ENCODE measurements at places on chromosomes 5 and 9.

GRCh38 chr9:129857207-129857606 is 21.9 kb downstream of the USP20 start:
- DNase-seq: no peak

GRCh38 chr9:122518841-122519240 is at the start of gene OR1J4:
Gene OR1J4, plus strand, starts transcription at chr9:122519141. Its CDS starts 0 bp downstream, at chr9:122519141.
- DNase-seq: no peak

GRCh38 chr9:116156621-116157314 is 3.2 kb downstream of the PAPPA start:
- no peak for DNase-seq

GRCh38 chr5:81895307-81895706 is 76.5 kb upstream of the ATG10 start:
- DNase-seq: no peak

DNA sequence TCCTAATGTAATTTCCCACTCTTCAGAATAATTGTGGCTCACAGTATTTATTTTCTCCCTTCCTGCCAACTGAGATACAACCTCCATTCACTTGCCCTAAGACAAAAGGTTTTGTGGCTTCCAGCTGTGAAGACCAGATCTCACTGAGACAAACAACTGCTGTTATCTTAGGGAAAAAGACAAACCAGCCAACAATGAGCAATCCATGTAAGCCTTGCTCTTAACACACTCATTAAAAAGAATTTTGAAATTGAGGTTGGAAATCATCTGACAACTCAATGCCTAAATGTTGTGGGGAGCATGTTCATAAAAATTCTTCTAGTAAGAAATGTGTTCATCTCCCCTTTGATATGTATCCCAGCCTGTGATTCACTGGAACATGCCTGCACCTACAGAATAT is 132.9 kb downstream of the ADAMTSL1 start:
- DNase-seq: no peak

DNA sequence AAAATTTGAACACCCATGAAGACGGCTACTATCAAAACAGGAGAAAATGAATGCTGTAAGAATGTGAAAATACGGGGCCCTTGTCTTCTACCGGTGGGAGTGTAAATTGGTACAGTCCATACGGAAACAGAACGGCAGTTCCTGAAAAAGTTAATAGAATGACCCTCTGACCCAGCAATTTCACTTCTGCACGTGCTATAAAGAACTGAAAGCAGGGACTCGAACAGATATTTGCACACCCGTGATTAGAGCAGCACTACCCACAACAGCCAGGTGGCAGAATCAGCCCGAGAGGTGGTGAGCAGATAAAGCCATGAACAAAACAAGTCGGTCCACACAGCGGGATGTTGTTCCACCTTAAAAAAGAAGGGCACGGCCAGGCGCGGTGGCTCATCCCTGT is 22.6 kb upstream of the SLC12A7 start:
- no peak for DNase-seq

DNA sequence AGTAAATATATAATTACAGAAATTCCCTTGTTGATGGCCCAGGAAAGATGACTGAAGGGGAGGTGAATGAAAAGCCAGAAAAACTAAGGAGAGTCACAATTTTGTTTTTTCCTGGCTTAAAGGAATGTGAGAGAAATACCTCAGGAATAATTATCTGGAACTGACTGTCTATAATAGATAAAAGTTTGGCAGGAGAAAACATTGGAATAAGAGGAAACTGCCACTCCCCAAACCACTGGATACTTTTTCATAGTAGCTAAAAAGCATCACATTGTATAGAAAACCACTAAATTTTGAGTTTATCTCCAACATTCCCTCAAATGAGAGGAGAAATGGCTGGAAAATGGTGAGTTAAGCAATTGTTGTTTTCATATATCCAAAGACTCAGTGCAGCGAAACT is 326.0 kb downstream of the NPR3 start:
- DNase-seq: no peak

- no peak for DNase-seq
Measured at GRCh38 chr5:83299353-83299752, 172.2 kb upstream of the VCAN start.

GRCh38 chr5:32814141-32814540 is 103.0 kb downstream of the NPR3 start:
- DNase-seq: no peak

- no peak for DNase-seq
Measured at GRCh38 chr9:89489548-89490530, 8.1 kb downstream of the SEMA4D start.

DNA sequence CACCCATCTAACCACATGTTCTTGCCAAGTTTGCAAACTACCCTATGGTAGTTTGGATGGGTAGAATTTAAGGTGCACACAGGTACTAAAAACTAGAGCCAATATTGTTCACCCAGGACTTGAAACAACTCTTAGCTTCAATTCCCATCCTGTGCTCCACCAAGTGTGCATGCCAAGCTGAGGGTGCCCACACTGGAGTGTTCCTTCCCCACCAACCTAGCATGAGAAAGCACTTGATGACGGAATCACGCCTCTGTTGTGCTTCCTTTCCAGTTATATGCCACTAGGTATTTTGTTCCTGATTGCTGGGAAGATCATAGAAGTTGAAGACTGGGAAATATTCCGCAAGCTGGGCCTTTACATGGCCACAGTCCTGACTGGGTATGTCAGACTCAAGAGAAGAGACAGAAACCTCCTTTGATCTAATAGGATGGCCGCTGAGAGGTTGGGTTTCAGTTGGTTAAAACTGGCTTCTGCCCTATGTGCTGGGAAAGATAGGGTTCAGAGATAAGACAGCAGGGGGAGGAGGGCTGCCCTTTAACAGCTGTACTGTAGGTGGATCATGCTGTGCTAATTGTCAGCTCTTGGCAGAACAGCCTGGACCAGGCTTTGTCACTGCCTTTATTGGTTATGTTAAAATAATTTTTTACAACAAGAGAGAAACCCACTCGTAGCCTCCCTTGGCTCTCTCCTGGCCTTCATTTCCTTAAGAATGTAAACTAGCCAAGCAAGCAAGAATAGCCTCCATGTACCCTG is 83.5 kb downstream of the SLC1A1 start:
- DNase-seq: no peak

- DNase-seq: no peak
Measured at GRCh38 chr9:112310826-112311225, 22.6 kb downstream of the PTBP3 start.

DNA sequence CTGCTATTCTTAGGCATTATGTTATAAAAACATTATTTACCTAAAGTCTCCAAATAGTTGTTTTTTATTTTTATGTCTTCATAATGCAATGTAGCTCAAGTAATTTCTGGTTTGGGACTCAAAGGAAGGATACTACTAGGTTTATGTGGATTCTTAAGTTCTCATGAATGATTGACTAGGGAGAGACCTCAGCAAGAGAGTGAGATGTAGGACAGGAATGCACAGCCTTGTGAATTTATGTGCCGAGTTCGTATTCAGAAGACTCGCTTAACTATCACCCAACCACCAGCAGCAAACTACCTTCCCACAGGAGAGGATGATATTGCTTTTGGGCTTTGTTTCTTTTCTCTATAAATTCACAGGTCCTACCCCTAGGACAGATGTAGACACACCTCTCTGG is 282.9 kb downstream of the ARHGEF28 start:
- DNase-seq: no peak

GRCh38 chr9:134642385-134643181 is 980 bp downstream of the COL5A1 start:
- DNase-seq: no peak

- no peak for DNase-seq
Measured at GRCh38 chr9:137278061-137278701, 655 bp downstream of the TOR4A start.

DNA sequence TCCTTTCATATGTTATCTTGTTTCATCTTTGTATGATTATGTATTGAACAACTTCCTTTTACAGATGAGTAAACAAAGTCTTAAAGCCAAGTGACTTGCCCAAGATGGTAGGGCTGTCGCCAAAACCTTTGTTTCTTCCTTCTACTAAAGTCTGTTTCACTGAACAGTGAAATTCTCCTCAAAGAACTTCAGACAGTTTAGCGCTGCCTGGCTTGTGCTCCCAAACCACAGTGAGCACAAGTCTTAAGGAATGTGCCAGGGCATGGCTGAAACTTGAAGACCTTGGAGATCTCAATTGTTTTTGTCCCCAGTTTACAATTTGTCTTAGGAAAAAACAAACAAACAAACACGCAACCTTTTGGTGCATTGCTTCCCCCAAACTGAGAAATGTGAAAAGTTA is 273.5 kb downstream of the CRB2 start:
- DNase-seq: no peak

- DNase-seq: no peak
Measured at GRCh38 chr5:81632679-81633078, 118.2 kb downstream of the SSBP2 start.

DNA sequence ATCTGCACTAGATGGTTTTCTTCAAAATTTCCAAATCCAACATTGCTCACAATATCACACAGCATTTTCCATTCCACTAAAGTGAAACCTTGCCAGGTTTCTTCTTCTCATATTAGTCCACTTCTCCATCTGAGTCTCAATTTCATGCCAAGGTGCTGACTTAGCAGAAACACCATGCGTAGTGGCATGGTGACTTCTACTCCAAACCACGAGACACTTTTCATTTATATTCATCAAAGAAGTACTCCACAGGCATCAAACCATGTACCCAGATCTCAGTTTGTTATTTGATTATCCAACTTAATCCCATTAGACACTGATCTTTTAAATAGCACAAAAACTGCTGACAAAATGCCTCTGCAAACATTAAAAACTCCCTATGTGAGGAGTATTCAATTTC is 233.4 kb upstream of the ITGA1 start:
- DNase-seq: no peak

DNA sequence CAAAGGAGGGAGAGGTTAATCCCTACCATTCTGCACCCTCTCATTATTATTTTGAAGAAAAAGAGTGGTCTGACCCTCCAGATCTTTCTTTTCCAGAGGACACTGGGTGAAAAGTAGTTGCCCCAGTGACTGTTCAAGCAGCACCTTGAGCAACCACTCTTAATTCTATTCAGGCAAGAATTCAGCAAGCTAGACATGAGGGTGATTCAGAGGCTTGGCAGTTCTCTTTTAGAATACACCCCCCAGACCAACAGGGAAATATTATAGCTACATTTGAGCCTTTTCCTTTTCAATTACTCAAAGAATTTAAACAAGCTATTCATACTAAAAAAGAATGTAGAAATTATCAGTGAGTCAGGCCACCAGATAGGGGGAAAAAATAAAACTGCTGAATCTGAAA is 178.3 kb downstream of the MRPS30 start:
- DNase-seq: no peak
